GM23248 (cell line): ENCODE measurements at places on chromosomes 16 and 17. TPM values are rescaled to one million over a fixed set of nuclear protein-coding genes. Genes with fewer than 3 reads are reported as not detected.

GRCh38 chr17:71446645-71447437 is 674.0 kb upstream of the SOX9 start:
- no peak for DNase-seq
- H3K27ac ChIP-seq, result no peak overlapping the region
- no peaks in the 10 kb centered on the region for H3K4me1 ChIP-seq
- H3K27me3 ChIP-seq, result no peaks in the 10 kb centered on the region
- no peak overlapping the region for H3K4me3 ChIP-seq

DNA sequence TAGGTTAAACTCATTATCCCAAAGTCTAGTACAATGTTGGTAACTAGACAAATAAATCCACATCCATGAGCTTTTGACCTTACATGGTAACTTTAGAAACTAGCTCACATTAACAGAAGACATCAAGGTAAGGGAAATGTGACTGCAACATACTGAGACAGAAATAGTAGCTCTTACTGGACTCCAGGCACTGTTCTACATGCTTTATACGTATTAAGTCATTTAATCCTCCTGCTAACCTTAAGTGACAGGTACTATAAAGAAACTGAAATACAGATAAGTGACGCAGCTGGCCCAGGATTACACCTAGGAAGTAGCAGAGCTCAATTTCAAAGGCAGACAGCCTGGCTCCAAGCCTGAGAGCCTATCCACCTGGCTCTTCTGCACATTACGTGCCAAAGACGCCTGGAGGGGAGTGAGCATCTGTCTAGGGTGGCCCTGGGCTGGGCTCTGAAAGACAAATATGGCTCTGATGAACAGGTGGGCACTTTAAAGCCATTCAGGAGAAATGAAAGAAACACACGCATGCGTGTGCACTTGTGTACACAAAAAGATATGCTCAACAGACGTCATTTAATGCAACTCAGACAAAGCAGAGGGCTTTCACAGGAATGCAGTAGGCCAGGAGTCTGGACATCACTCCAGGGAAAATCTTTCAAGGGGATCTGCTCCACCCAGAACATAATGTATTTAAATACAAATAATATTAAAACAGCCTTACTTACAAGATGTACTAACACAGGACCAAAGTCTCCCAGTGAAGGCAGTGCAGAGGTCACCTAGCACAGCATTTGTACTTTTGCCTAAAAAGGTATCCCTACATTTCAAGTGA is 4.4 kb downstream of the ZC3H7A start:
- H3K4me3 ChIP-seq, result no peak overlapping the region
- H3K27me3 ChIP-seq, result no peaks in the 10 kb centered on the region
- H3K36me3 ChIP-seq, result peaks cover 4% of the 10 kb centered on the region; the same call in 1 of the 2 replicates
- H3K27ac ChIP-seq, result no peak overlapping the region

- no peak overlapping the region for H3K4me3 ChIP-seq
- H3K4me1 ChIP-seq, result no peaks in the 10 kb centered on the region
- no peaks in the 10 kb centered on the region for H3K27me3 ChIP-seq
- H3K27ac ChIP-seq, result no peak overlapping the region
These were observed 56.2 kb upstream of the RPL38 start for GRCh38 chr17:74147056-74147835.

DNA sequence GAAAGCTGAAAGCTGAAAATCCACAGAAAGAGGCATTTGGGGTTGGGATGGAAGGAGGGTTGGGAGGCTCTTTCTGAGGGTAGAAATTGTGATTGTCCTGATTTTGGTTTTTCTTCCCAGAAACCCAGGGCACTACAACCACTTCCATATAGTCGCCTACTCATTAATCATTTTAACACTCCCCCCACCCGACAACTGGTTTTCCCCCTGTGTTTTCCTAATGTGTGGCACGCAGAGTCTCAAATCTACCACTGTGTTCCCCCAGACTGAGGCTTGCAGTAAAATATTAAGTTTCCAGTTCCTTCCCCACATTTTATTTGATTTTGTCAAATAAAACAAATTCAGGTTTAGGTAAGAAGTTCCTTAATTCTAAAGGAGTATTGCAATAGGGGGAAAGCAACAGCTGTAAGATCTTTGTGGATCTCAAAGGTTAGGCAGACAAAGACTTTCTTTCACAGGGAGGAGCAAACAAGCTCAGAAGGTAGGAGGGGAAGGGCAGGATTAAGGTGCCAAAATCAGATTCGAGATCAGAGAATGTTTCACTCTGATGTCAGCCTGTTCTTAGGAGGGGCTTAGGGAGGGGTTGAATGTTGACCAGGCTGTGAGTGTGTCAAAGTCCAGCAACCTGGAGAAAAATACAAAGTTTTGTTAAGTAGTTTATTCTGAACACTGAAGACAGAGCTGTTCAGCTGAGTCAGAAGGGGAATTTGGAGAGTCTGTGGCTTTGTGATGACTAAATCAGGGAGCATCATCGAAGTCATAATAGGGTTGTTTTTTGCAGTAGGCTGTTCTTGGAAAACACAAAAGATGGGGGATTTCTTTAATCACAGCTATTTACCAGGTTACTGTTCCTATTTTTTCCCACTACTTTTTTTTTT is 3.6 kb downstream of the ZNF267 start:
- peak overlapping the region; percentile 54 for H3K4me3 ChIP-seq
- peak; percentile 92 for DNase-seq
- peak overlapping the region; percentile 94 for H3K27ac ChIP-seq
- H3K27me3 ChIP-seq, result no peaks in the 10 kb centered on the region
- H3K36me3 ChIP-seq, result no peaks in the 10 kb centered on the region

DNA sequence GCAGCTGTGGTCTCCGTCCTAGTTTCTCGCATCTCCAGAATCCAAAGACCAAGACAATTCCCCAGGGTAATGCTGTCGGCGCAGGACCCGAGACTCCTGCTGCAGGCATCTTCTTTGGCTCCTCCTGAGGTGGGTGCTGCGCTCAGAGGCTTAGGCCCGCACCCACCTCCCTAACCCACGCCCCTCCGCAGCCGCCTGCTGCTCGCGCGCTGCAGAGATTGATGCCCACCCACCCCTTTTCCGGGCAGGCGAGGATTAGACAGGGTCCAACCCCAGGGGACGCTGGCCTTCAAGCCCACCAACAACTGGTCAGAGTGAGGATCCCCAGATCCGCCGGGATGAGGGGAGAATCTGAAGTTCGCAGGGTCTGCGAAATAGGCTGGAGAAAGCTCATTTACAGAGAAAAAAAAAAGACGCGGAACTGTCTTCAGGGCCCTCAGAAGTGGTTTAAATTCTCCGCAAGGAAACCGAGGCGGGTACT is 27.9 kb downstream of the SLFN11 start:
- peak overlapping the region; percentile 74 for H3K4me3 ChIP-seq
- no peak for DNase-seq
- H3K27me3 ChIP-seq, result no peaks in the 10 kb centered on the region; the same call in 1 of the 2 replicates
- 0 out of 2 replicates have a peak overlapping the region, but pooled peaks have one; percentile 7 for H3K27ac ChIP-seq
- no peaks in the 10 kb centered on the region for H3K36me3 ChIP-seq

DNA sequence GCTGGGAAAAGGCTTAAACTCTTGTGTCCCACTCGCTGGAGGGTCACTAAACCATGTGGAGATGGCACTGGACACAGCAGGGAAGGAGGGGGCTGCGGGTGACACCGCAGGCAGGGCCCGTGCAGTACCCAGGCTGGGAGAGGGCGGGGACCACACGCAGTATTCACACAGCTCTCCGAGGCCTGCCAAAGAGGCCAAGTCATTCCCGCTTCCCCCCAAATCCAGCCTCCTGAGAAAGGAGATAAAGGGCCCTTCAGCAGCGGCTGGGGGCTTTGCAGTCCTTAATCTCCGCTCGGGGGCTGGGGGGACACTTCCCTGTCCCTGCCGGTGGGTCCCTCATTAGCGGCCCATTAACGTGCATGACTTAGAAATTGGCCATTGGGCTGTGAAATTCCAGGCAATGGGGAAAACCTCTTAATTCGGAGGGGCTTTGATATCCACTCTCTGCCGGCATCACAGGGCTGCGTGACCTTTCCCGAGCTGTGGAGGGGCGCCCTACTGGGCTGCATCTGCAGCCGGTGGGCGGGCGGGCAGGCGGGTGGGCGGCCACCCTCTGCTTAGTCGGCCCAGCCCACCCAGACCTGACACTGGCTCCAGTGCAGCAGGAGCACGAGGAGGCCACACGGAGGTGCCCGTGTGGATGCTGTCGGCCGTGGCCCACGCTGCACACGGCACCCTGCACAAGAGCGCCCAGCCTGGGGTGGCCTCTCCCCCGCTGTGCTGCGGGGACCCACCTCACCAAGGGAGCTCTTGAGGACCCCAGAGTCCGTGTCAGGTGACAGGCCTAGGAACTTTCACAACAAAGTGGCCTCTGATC is 2.6 kb upstream of the SLC38A8 start:
- H3K4me1 ChIP-seq, result no peaks in the 10 kb centered on the region
- peaks cover 25% of the 10 kb centered on the region for H3K27me3 ChIP-seq
- no peaks in the 10 kb centered on the region for H3K36me3 ChIP-seq
- no peak overlapping the region for H3K4me3 ChIP-seq

DNA sequence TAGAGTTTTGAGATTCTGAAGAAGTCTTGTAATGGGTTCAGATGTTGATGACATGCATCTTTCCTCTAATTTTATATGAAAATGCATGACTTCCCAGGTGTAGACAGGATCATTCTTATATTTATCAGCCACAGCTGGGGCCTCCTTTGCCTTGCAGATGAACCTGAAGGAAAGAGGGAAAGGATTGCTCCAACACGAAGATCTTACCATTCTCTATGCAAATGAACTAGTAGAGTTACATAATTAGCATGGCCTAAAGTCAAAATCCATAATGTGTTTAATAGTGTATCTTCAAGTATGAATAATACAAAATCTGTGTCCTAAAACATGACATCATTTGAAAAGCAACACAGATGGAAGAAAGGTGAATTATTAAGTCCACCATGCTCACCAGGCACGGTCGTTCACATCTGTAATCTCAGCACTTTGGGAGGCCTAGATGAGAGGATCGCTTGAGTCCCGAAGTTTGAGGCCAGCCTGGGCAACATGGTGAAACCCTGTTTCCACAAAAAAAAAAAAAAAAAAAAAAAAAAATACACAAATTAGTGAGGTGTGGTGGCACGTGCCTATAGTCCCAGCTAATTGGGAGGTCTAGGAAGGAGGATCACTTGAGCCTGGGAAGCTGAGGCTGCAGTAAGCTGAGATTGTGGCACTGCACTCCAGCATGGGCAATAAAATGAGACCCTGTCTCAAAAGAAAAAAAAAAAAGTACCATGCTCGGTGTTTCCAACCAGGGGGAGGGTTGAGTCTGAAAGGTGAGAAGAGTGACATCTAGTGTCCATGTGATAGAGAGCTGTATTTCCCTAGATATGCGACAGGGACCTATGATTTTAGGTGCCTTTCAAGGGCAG is 6.3 kb downstream of the VWA3A start:
- H3K4me3 ChIP-seq, result peak overlapping the region; percentile 62
- no peaks in the 10 kb centered on the region for H3K36me3 ChIP-seq
- H3K27ac ChIP-seq, result no peak overlapping the region
- peak; percentile 69 for DNase-seq
- no peaks in the 10 kb centered on the region; the same call in 1 of the 2 replicates for H3K4me1 ChIP-seq
- H3K27me3 ChIP-seq, result 0 out of 2 replicates have a peak, but pooled peaks cover 5% of the 10 kb centered on the region

- no peak overlapping the region for H3K4me3 ChIP-seq
- H3K27me3 ChIP-seq, result no peaks in the 10 kb centered on the region
- DNase-seq, result no peak
- no peaks in the 10 kb centered on the region for H3K36me3 ChIP-seq
- no peak overlapping the region for H3K27ac ChIP-seq
These were observed 1.8 kb downstream of the TBC1D24 start for GRCh38 chr16:2476741-2477140.

DNA sequence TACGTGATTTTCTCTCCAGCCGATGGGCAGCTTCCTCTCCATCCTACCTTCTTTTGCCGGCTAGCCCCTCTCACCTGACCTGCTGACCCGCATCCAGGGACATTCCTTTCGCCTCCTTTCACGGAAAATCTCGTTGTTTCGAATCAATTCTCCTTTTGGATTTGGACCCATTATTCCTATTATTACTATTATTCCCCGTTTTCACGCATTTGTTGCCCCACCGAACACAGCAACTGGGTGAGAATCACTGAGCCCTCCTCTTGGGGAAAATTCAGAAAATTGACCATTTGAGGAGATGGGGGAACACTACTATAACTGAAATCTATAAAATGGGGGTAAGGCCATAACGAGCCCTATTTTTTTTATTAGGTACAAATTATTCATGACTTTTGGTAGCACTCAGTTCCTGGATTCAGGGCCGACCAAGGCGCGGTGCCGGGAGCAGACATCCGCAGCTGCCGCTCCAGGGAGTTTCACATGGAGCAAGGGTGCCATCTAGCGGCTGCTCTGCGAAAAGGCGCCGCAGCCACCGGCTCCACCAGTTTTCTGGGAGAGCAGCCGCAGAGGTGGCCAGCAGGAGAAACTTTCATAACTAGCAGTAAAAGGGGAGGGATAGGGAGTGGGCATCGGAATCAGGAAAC is 3.3 kb upstream of the HOXB8 start:
- no peaks in the 10 kb centered on the region for H3K4me1 ChIP-seq
- peak overlapping the region; percentile 21; the same call in 1 of the 2 replicates for H3K4me3 ChIP-seq
- no peaks in the 10 kb centered on the region for H3K36me3 ChIP-seq
- DNase-seq, result peak; percentile 92

The CRAMP1 gene
- 6.3 TPM in 2 replicates for total RNA-seq

The NPIPB9 gene
- 0.38 TPM in 1 of 2 replicates, not detected in the other for total RNA-seq

The MYOCD gene
- total RNA-seq, result under 0.01 TPM in 2 replicates

The EMC6 gene
- 28.6 and 38.4 TPM in 2 replicates for total RNA-seq
